ENCODE measurements at places on chromosomes 5 and 9. TPM values are rescaled to one million over a fixed set of nuclear protein-coding genes. Genes with fewer than 3 reads are reported as not detected.

- no peak for DNase-seq
These were observed 337.5 kb downstream of the ZNF608 start for GRCh38 chr5:124408738-124409453.

DNA sequence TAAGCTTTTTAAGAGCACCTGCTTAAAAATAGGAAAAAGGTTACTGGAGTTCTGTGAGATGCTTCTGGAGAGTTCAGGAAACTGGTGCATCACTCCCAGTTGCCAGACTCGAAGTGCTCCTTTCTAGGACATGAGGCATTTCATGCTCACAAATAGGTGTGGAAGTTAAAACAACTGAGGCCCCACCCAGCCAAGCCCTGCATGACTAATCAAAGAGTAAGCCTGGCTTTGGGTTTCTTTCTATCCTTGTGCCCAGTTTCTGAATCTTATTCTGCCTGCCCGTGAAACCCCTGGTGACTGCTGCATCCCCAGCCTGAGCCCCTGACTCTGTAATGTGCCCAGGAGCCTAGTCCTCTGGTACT lies 7.7 kb downstream of the SPINK9 start:
- no peak for DNase-seq

The QRFP gene
- total RNA-seq = not detected

- DNase-seq = no peak
These were observed 50.0 kb upstream of the GOLPH3 start for GRCh38 chr5:32223972-32224609.

GRCh38 chr9:18688581-18689565 lies 214.9 kb downstream of the ADAMTSL1 start:
- DNase-seq = no peak

The TLR4 gene
- total RNA-seq = not detected

All from activated CD4-positive, alpha-beta T cell treated with anti-CD3 and anti-CD28 coated beads, Interleukin-2, amount 10 ng/mL, durations not matched to agents 24 days and 14 days (primary cell).